ENCODE measurements at places on chromosomes 13 and 19. TPM values are rescaled to one million over a fixed set of nuclear protein-coding genes. Genes with fewer than 3 reads are reported as not detected.

- H3K36me3 ChIP-seq = no peaks in the 10 kb centered on the region
- H3K27ac ChIP-seq = no peak overlapping the region
- no peak for DNase-seq
- no peaks in the 10 kb centered on the region for H3K4me1 ChIP-seq
Observed at GRCh38 chr13:95480131-95480545, 72.4 kb upstream of the CLDN10 start.

DNA sequence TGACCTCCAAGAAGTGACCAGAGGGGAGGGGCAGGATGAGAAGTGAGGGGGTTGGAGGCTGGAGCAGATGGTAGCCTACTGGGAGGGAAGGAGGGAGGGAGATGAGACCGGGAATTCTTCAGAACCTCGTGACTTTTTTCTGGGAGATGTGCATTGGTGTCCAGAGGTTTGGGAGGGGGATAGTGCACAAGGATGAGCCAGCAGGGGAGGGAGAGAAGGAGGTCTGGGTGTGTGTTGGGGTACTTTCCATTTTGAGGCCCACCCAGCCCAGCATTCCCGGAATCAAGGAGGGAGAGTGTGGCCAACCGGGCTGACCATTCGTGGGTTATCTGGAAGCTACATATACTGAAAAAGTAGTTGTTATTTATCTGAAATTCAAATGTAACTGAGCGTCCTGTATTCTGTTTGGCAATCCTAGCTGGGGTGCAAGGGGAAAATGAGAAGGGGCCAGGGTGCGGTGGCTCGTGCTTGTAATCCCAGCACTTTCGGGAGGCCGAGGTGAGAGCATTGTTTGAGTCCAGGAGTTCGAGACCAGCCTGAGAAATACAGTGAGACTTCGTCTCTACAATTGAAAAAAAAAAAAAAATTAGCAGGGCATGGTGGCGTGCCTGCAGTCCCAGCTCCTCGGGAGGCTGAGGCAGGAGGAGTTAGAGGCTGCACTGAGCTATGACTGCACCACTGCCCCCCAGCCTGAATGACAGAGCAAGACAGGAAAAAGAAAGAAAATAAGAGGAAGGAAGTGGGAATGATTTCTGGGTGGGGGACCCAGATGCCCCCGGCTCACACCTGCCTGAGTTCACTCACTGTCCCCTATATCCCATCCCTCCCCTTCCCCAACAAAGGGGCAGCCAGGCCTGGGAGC lies 4.4 kb upstream of the C3 start:
- peaks cover 9% of the 10 kb centered on the region for H3K4me1 ChIP-seq
- H3K27ac ChIP-seq = no peak overlapping the region
- no peak overlapping the region for H3K4me3 ChIP-seq
- no peak for DNase-seq
- H3K27me3 ChIP-seq = no peaks in the 10 kb centered on the region

GRCh38 chr19:44644402-44645016 lies 799 bp downstream of the PVR start:
- peak; percentile 55 for DNase-seq
- no peaks in the 10 kb centered on the region for H3K36me3 ChIP-seq
- H3K4me1 ChIP-seq = peaks cover 8% of the 10 kb centered on the region
- H3K4me3 ChIP-seq = peak overlapping the region; percentile 82
- H3K27me3 ChIP-seq = no peaks in the 10 kb centered on the region

- H3K27me3 ChIP-seq = no peaks in the 10 kb centered on the region
- H3K4me1 ChIP-seq = no peaks in the 10 kb centered on the region
- no peak overlapping the region for H3K27ac ChIP-seq
- no peak overlapping the region for H3K4me3 ChIP-seq
Observed at GRCh38 chr19:35404879-35405622, 34.2 kb downstream of the GPR42 start.

GRCh38 chr13:20192158-20192835 lies 441 bp downstream of the GJB2 start:
- H3K27ac ChIP-seq = no peak overlapping the region
- DNase-seq = peak; percentile 21
- peak overlapping the region; percentile 48 for H3K4me3 ChIP-seq
- H3K27me3 ChIP-seq = no peaks in the 10 kb centered on the region

GRCh38 chr19:34276614-34277013 lies 22.3 kb downstream of the GARRE1 start:
- peak; percentile 39 for DNase-seq
- H3K4me1 ChIP-seq = no peaks in the 10 kb centered on the region
- no peaks in the 10 kb centered on the region for H3K27me3 ChIP-seq
- no peaks in the 10 kb centered on the region for H3K36me3 ChIP-seq
- no peak overlapping the region for H3K4me3 ChIP-seq

- no peaks in the 10 kb centered on the region for H3K27me3 ChIP-seq
- H3K4me3 ChIP-seq = no peak overlapping the region
- H3K4me1 ChIP-seq = peaks cover 3% of the 10 kb centered on the region
Observed at GRCh38 chr19:56159009-56159559, 16.7 kb upstream of the GALP start.

GRCh38 chr13:90919153-90919552 lies 428.3 kb upstream of the MIR17HG start:
- no peak overlapping the region for H3K4me3 ChIP-seq
- DNase-seq = no peak
- H3K4me1 ChIP-seq = no peaks in the 10 kb centered on the region
- H3K27me3 ChIP-seq = no peaks in the 10 kb centered on the region
- no peak overlapping the region for H3K27ac ChIP-seq

DNA sequence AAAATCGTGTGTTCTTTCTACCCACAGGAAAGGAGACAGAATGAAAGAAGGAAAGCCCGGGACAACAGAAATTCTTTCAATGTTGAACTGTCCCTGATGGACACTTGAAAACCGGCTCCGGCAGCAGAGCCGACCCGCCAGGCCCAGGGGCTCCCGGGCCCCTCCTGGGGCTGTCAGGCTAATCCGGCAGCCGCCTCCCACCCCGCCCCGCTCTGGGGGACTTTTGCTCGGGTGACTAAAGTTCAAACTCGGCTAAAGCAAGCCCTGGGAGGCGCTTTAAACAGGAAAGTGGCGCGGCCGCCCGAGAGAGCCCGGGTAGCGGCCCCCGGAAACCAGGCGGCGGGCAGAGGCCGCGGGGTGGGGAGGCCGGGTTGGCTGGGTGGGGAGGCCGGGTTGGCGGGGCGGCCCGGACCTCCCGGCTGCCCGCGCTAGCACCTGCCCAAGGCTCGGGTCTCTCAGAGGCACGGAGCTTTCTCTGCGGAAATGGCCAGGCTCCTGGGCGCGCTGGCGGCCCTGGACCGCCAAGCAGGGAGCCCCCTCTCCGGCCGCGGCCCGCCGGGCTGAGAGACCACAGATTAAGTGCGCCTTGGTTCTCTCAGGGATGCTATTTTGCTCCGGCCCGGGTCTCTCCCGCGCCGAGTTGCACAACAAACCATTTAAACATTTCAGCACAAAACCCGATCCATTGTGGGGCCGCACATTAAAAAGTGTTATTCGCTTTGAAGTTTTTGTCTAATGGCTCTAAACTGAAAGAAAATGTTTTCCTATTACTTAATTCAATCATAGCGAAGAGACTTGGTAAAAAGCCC lies 2.6 kb upstream of the GSX1 start:
- no peak overlapping the region for H3K27ac ChIP-seq
- H3K4me1 ChIP-seq = peaks cover 25% of the 10 kb centered on the region
- H3K4me3 ChIP-seq = peak overlapping the region; percentile 38
- no peaks in the 10 kb centered on the region for H3K36me3 ChIP-seq

GRCh38 chr19:49677901-49678674 lies 1.0 kb downstream of the PRMT1 start:
- peak overlapping the region; percentile 86 for H3K4me3 ChIP-seq
- peaks cover 42% of the 10 kb centered on the region for H3K4me1 ChIP-seq
- peak overlapping the region; percentile 91 for H3K27ac ChIP-seq
- peak; percentile 72 for DNase-seq
- no peaks in the 10 kb centered on the region for H3K36me3 ChIP-seq

- H3K27me3 ChIP-seq = no peaks in the 10 kb centered on the region
- H3K4me1 ChIP-seq = peaks cover 31% of the 10 kb centered on the region
- H3K4me3 ChIP-seq = no peak overlapping the region
Observed at GRCh38 chr19:55255618-55256423, 3.0 kb downstream of the PPP6R1 start.

GRCh38 chr19:5775668-5776309 lies 8.8 kb downstream of the PRR22 start:
- no peaks in the 10 kb centered on the region for H3K4me1 ChIP-seq
- no peaks in the 10 kb centered on the region for H3K27me3 ChIP-seq
- no peak for DNase-seq
- no peak overlapping the region for H3K4me3 ChIP-seq
- H3K27ac ChIP-seq = no peak overlapping the region

- H3K4me3 ChIP-seq = no peak overlapping the region
- H3K27ac ChIP-seq = no peak overlapping the region
- H3K4me1 ChIP-seq = no peaks in the 10 kb centered on the region
- H3K36me3 ChIP-seq = no peaks in the 10 kb centered on the region
Observed at GRCh38 chr13:58476206-58476918, 844.8 kb downstream of the PCDH17 start.

- peaks cover 70% of the 10 kb centered on the region for H3K4me1 ChIP-seq
- H3K36me3 ChIP-seq = no peaks in the 10 kb centered on the region
- H3K27ac ChIP-seq = peak overlapping the region; percentile 95
- DNase-seq = peak; percentile 85
- no peaks in the 10 kb centered on the region for H3K27me3 ChIP-seq
Observed at GRCh38 chr19:47511128-47511517, 3.7 kb downstream of the NAPA start.

- no peaks in the 10 kb centered on the region for H3K36me3 ChIP-seq
- no peaks in the 10 kb centered on the region for H3K4me1 ChIP-seq
- peak overlapping the region; percentile 9 for H3K4me3 ChIP-seq
- DNase-seq = no peak
- no peak overlapping the region for H3K27ac ChIP-seq
Observed at GRCh38 chr19:55550321-55550650, 4.9 kb upstream of the SBK3 start.

DNA sequence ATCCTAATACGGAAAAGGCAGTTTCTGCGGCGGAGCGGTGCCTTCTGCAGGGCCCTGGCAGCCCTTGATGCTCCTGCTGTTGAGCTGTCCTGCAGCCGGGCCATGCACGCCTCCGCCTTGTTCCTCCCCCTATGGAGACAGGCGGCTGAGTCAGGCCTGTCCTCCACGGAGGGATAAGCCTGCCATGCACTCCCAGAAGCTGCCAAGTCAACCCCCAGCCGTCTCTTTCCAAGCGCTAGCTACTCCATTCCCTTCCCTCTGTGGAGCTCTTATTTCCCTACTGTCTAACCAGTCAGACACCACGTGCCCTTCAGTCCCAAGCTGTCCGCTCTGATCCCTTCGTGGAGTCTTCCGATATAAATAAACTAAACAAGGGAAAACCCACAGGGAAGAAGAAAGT lies 197.0 kb downstream of the COL4A1 start:
- peak; percentile 75 for DNase-seq
- H3K36me3 ChIP-seq = no peaks in the 10 kb centered on the region
- H3K27me3 ChIP-seq = no peaks in the 10 kb centered on the region
- H3K4me3 ChIP-seq = no peak overlapping the region
- no peaks in the 10 kb centered on the region for H3K4me1 ChIP-seq

GRCh38 chr19:3669947-3670795 lies 30.1 kb downstream of the PIP5K1C start:
- peak overlapping the region; percentile 90 for H3K27ac ChIP-seq
- DNase-seq = peak; percentile 76
- no peaks in the 10 kb centered on the region for H3K27me3 ChIP-seq

- H3K36me3 ChIP-seq = no peaks in the 10 kb centered on the region
- H3K27me3 ChIP-seq = no peaks in the 10 kb centered on the region
- no peak overlapping the region for H3K27ac ChIP-seq
- DNase-seq = no peak
Observed at GRCh38 chr13:25249001-25249543, 38.2 kb downstream of the MTMR6 start.

DNA sequence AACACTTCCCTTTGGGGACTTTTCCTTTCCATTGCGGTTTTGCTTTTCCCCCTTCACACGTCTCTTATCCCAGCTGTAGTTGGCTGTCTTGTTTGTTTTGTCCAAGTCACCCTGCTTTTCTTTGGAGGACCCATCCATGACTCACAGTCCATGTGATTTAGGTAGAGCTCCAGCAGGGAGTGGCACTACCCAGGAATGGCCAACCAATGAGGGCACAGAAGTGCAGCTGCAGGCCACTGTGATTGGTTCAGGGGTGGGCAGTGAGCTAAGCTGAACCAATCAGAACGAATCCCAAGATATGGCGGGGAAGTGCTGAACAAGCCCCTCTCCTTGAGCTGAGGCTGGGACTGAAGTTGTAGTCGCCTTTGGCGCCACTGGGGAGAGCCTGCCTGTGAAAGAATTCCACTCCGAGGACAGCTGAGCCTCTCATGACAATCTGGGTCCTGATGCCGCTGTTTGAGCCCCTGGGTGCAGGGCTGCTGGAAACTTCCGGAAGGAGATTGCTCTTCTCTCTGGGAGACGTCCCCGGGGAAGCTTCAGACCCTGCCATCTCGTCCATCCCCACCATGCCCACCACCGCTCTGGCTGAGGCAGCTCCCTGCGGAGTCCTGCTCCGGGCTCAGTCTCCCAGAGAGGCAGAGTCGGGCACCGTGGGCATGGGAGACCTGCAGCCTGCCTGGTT lies 62.9 kb upstream of the URI1 start:
- H3K36me3 ChIP-seq = no peaks in the 10 kb centered on the region
- H3K27ac ChIP-seq = no peak overlapping the region
- H3K4me3 ChIP-seq = no peak overlapping the region
- DNase-seq = peak; percentile 66

DNA sequence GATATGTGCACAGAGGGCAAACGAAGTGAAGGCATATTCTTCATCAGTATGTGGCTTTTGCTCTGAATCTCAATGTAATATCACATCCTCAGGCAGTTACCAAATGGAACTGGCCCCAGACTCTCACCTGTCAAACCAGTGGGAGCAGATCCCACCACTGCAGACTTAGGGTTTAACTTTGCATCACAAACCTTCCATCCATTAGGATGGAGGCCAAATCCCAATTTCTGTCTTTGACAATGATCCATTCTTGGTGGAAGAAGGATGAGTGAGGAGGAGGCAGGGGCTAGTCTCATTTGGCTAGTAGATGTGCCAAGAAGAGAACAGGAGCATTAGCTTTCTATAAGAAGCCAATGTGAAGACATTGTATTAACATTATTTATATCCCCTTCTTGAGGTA lies 413.5 kb upstream of the SPRY2 start:
- DNase-seq = no peak
- no peak overlapping the region for H3K27ac ChIP-seq
- H3K4me3 ChIP-seq = no peak overlapping the region
- H3K4me1 ChIP-seq = no peaks in the 10 kb centered on the region
- H3K27me3 ChIP-seq = no peaks in the 10 kb centered on the region

DNA sequence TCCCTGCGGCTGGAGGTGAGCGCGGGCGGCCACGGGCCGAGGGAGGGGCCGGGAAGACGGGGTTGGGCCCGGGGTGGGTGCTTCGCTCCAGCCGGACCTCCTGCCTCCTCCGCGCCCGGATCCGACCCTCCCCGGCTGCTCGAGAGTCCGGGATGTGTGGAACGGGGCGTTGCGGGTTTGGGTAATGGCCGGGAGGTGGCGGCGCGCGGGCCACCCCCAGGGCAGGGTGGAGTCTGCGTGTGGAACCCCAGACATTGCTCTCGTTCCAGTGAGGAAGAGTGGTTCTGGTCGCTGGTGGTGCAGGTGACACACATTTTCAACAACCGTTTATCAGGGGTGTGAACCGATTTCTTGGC lies 38.8 kb downstream of the ARHGEF7 start:
- peaks cover 7% of the 10 kb centered on the region for H3K4me1 ChIP-seq
- H3K27ac ChIP-seq = peak overlapping the region; percentile 91
- DNase-seq = peak; percentile 53

Gene RFPL4A
- 1.8 TPM for total RNA-seq

Gene CD33
- 1.7 TPM for total RNA-seq

Gene CFAP97D2
- total RNA-seq = 2.3 TPM

Gene ZNF738
- total RNA-seq = 23.5 TPM

Gene TTC9B
- total RNA-seq = 0.50 TPM

Gene RFPL4AL1
- not detected for total RNA-seq

Gene LSR
- total RNA-seq = 195 TPM

Gene TNFSF9
- 5.7 TPM for total RNA-seq

Gene URAD
- 0.87 TPM for total RNA-seq

Gene OR4F17
- not detected for total RNA-seq

Gene ZNF426
- 13.9 TPM for total RNA-seq

Gene ZMYM5
- 37.1 TPM for total RNA-seq

Gene PAK4
- total RNA-seq = 88.3 TPM

Gene ZIM2
- 12.9 TPM for total RNA-seq

Gene SYCN
- total RNA-seq = 192 TPM

All from testis (tissue), 5 donors.